ENCODE measurements at places on chromosomes 7 and 10.

DNA sequence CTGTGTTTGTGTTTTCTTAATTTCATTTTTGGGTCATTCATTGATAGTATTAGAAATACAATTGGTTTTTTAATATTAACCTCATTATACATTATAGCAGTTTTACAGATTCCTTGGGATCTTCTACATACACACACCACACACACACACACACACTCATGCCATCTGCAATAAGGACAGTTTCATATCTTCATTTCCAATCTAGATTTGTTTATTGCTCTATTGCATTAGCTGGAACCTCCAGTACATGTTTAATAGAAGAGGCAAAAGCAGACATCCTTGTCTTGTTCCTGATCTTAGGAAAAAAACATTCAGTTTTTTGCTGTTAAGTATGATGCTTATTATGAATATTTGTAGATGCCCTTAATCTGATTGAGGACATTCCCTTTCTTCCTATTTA, 17.8 kb upstream of the CALU start:
- DNase-seq, result no peak

- peak; percentile 7 for DNase-seq
Measured at GRCh38 chr7:33251301-33251700, 121.9 kb downstream of the BBS9 start.

GRCh38 chr10:119281581-119282071, 74.3 kb downstream of the GRK5 start:
- peak; percentile 53 for DNase-seq

DNA sequence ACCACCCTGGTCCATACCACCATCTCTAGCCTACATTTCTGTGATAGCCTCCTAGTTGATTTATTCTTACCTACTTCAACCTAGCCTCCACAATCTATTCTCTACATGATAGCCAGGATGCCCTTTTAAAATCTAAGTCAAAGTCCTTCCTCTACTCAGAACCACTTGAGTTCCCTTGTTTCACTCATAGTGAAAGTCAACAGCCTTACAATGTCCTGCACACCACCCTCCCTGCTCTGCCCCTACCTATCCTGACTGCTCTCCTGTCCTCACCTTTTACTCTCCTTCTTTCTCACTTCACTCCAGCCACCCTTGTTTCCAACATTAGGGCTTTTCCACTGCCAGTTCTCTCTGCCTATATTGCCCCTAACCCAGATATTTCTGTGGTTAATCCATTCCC, 146.7 kb downstream of the GRM3 start:
- DNase-seq, result no peak

- no peak for DNase-seq
Measured at GRCh38 chr10:78772986-78773530, 295.7 kb upstream of the ZMIZ1 start.

DNA sequence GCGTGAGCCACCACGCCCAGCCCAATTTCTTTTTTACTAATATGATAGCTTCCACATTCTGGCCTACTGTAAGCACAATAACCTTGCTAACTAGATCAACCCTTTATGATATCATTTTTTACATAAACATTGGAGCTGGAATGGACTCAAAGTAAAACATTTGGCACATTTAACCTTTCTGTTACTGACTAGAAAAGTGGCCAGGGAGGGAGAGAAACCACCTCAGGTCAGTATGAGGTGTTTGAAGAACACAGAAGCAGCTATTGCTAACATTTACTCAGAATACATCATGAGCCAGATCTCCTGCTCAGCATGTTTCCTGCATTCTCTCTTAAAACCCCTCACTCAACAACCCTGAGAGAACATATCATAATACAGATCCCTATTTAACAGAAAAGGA, 27.3 kb downstream of the SGMS1 start:
- DNase-seq, result no peak

- DNase-seq, result no peak
Measured at GRCh38 chr10:6044060-6044459, 18.1 kb downstream of the IL2RA start.

- no peak for DNase-seq
Measured at GRCh38 chr7:156020566-156020965, 208.3 kb upstream of the SHH start.

GRCh38 chr10:71952745-71953144, 11.4 kb upstream of the CHST3 start:
- DNase-seq, result no peak

GRCh38 chr7:130734815-130735716, 1.1 kb upstream of the KLF14 start:
- no peak for DNase-seq

GRCh38 chr10:15859509-15859905, 800 bp downstream of the MINDY3 start:
- no peak for DNase-seq
